ENCODE measurements at places on chromosomes 5 and 9.

DNA sequence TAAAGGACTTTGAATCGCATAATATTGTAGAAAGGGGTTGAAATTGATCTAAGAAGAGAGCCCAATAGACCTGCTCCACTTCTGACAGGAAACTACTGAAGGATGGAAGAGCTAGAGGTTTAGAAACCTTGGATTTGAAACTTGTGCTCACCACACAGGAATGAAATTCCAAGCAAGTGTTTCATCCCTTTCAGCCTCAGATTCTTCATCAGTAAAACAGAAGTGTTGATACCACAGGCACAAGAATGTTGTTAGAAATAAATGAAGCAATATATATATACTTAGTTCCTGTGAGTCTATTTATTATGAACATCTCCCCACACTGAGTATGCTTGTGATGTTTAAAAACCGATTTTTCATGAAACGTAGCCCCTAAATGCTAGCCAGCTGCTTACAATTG is 43.8 kb downstream of the PRRC1 start:
- peak; percentile 61 for DNase-seq

DNA sequence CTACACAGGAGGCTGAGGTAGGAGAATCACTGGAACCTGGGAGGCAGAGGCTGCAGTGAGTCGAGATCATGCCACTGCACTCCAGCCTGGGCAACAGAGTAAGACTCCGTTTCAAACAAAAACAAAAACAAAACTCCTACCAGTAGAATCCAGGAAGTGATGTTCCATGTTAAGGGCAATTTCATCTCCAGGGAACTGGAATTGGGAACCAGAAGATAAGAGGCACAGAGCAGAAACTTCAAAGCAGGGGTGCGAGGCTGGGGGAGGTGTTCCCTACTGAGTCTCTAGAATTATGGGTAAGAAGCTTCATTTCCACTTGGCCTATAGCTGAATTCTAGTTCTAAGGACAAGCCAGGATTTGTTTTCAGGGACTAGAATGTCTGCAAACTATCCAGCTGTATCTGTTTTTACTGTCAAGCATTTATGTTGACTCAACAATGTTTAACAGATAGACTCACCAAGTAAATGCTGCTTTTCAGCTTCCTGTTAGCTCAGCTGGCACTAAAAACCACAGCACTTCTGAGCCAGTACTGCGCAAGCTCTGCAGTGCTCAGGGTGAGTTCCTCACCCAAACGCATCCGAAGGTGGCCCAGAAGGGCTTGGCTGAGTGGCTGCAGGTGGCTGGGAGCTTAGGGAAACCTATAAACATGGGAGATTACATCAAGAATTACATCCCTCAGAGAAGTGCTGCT is 320.1 kb downstream of the MTRR start:
- no peak for DNase-seq

DNA sequence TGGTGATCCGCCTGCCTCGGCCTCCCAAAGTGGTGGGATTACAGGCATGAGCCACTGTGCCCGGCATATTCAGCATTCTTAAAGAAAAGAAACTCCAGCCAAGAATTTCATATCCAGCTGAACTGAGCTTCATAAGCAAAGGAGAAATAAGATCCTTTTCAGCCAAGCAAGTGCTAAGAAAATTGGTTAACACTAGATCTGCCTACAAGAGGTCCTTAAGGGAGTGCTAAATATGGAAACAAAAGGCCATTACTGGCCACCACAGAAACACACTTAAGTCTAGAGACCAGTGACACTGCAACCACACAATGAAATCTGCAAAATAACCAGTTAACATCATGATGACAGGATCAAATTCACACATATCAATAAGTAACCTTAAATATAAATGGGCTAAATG is 331.5 kb downstream of the MAN2A1 start:
- no peak for DNase-seq

GRCh38 chr9:31259824-31260223 is 1124.6 kb upstream of the ACO1 start:
- no peak for DNase-seq

GRCh38 chr9:30382271-30382670 is 2002.2 kb upstream of the ACO1 start:
- DNase-seq = no peak

GRCh38 chr5:38500573-38501260 is 55.7 kb downstream of the LIFR start:
- no peak for DNase-seq

DNA sequence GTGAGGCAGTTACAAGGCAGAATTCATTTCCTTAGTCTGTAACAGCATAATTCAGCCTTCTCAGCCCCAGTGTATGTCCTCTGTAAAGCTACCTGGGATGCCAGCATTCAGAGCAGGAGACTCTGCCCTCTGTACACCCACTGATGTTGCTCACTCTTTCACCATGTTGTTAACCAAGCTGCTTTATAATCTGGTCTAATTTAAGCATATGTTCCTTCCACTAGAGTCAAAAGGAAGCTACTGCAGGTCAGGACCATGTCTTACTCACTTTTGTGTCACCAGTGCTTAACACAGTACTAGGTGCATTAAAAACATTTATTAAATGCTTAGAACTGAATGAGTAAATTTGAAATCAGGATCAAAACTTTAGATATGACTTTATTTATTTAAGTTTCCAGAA is 185.6 kb downstream of the FBXL17 start:
- DNase-seq = no peak

GRCh38 chr9:83981126-83981871 is 694 bp downstream of the RMI1 start:
- DNase-seq = peak; percentile 79

GRCh38 chr9:123541411-123541810 is 185.4 kb downstream of the CRB2 start:
- DNase-seq = no peak

DNA sequence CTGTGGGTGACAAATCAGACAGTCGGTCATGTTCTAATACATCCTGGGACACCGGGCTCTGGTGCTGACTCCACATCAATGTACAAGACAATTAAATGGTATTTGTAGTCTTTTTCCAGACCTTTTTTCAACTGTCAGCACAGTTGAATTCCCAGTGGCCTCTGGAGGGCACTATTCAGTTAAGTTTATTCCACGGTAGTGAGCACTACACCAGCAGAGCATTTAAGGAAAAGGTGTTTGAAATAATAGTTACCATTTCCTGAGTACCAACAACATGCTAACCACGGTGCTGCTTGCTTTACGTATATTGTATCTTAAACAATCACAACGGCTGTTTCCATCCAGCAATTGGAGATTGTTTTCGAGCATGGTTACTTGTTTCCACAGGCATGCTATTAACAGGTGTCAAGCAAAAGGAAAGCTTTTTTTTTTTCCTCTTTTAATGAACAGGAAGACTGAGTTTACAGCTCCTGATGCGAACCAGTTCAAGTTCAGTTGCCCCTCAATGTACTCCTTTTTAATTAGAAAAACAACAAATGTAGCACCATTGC is 186.7 kb downstream of the PDZD2 start:
- DNase-seq = peak; percentile 65

DNA sequence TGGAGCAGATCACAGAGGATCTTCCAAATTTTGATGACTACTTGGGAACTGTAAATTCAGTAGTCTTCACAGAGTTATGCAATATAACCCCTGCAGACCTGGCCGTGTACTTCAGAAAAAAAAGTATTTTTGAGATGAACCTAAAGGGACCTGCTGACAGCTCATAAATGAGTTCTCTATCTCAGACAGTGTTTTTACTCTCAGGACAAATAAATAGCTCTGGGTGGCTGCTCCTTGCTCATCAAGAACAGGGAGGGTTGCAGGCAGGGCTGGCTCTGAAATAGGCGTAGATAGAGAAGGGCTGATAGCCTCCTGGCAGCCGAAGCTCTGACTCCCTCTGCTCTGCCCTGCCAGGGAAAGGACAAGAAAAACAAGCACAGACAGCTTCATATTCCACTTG is 64.8 kb downstream of the PLAC8L1 start:
- DNase-seq = no peak

- DNase-seq = no peak
These were observed 141.9 kb downstream of the PSAT1 start for GRCh38 chr9:78438780-78439179.

DNA sequence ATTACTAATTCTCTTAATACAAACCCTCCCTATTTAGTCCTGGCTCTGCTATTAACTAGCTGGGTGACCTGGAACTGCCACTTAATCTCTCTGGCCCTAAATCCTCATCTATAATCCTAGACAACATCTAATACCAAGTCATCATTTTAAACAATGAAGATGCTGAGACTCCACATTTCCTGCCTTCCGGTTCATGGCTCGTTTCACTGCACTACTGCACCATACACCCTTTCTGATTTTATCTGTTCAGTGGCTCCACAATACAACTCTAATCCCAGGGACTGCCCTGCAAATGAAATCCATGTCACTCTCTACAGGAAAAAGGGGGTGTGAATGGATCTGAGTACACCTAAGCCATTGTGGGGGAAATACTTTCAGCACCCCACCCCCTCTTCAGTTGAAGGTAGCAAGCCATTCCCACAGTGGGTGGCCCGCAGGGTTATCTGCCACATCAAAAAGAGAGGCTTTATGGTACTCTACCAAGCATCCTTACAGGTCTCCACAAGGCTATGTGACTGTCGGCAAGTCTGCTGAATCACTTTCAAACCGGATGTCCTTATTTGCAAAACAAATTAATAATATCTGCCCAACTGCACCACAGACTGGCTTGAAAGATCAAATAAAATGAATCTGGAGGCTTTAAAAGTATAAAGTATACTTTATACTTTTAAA is 89.5 kb downstream of the EPB41L4A start:
- DNase-seq = no peak

- no peak for DNase-seq
These were observed 42.0 kb downstream of the AMBP start for GRCh38 chr9:114035845-114036801.

DNA sequence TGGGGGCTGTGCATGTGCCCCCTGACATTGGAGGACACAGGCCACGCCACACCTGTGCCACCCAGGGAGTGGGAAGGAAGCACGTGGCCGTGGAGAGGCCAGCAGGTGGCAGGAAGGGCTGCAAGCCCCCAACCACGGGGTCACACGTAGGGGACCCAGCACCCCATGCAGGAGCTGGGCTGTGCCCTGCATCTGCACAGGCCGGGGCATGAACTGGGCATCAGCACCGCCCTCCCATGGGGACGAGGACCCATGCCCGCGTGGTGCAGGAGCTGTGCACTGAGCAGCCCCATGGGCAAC is 13.8 kb upstream of the CLPTM1L start:
- DNase-seq = no peak

GRCh38 chr5:164187785-164188184 is 682.4 kb downstream of the MAT2B start:
- DNase-seq = no peak

- no peak for DNase-seq
These were observed 318.7 kb downstream of the TLE1 start for GRCh38 chr9:81370650-81371049.

DNA sequence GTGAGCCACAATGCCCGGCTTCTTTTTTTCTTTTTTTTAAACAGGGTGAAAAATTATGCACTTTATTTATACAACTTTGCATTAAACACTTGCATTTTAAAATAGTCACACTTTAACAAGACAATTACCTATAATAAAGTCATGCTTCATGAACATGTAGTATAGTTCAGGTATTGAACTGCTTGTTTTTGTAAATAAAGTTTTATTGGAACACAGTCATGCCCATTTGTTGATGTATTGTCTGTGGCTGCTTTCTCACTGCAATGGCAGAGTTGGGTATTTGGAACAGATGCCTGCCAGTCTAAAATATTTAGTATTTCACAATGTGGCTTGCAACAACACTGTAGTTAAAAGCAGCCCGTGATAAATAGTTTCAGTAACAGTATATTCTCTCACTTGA is 32.8 kb upstream of the CCL21 start:
- DNase-seq = no peak

GRCh38 chr5:129096382-129096991 is 1.9 kb downstream of the ISOC1 start:
- no peak for DNase-seq

- DNase-seq = no peak
These were observed 32.2 kb upstream of the ROPN1L start for GRCh38 chr5:10409504-10409903.

DNA sequence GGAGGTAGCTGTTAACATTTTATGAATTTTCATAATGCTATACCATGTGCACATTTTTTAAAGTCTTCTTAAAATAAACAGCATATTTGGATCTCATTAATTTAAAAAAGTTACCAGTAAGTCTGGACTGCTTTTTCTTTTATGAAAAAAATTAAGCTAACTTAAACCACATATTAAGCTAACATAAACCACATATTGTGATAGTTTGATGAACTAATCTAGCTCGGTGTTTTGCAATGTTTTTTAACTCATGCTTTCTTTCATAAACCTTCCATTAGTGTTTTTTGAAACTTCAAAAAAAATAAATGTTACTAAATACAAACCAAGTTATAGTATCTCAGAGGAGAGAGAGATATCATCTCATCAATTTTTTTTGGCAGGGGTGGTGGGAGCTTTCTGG is 26.5 kb downstream of the POLK start:
- no peak for DNase-seq

DNA sequence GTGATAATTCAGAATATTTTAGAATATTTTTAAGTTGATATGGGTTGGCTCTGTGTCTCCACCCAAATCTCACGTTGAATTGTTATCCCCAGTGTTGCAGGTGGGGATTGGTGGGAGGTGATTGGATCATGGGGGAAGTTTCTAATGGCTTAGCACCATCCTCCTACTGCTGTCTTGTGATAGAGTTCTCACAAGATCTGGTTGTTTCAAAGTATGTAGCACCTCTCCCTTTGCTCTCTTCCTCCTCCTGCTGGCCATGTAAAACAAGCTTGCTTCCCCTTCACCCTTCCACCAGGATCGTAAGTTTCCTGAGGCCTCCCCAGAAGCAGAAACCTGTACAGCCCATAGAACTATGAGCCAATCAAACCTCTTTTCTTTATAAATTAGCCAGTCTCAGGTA is 214.6 kb upstream of the C9orf72 start:
- no peak for DNase-seq

DNA sequence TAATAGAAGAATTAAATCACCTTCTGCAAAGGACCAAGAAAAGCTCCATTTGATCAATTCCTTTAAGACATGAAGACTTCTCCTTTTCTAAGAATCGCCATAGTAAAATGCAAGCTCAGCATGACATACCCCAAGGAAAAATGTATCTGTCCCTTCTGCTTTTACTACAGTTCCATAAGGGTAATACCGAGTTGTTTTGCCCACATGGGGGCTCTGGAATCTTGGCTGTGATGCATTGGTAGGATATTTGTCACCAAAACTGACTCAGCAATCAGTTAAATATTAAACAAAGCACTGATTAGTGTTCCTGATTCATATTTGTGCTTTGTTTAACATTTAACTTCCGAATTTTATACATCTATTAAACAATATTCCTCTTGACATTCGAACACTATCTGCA is 24.3 kb upstream of the KCNIP1 start:
- peak; percentile 86 for DNase-seq

DNA sequence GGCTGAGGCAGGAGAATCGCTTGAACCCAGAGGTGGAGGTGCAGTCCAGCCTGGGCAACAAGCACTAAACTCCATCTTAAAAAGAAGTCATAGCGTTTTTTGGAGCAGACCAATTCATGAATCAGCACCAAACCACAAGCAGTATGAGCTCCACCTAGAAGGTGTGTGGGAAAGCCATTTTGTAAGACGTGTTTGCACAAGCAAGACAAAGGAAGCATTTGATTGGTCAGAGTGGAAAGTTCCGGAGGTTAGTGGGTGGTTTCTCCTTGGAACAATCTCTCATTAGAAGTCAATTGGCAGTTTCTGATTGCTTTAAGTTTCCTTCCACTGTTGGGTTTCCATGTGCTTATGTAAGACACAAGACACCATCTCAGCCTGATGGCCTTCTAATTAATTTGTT is 5.0 kb downstream of the SRD5A1 start:
- DNase-seq = no peak
